ENCODE measurements at places on chromosomes 11 and 22. TPM values are rescaled to one million over a fixed set of nuclear protein-coding genes. Genes with fewer than 3 reads are reported as not detected.
A peak's percentile ranks its signal among the peaks of the same experiment; 100 is the strongest.

GRCh38 chr22:35761037-35761436 is 43.4 kb downstream of the APOL5 start:
- DNase-seq = peak; percentile 35

GRCh38 chr11:28542561-28542960 is 434.4 kb downstream of the METTL15 start:
- DNase-seq = no peak

- no peak for DNase-seq
Measured at GRCh38 chr11:83438438-83438837, 152.3 kb upstream of the CCDC90B start.

Gene CD3G
- not detected for total RNA-seq

DNA sequence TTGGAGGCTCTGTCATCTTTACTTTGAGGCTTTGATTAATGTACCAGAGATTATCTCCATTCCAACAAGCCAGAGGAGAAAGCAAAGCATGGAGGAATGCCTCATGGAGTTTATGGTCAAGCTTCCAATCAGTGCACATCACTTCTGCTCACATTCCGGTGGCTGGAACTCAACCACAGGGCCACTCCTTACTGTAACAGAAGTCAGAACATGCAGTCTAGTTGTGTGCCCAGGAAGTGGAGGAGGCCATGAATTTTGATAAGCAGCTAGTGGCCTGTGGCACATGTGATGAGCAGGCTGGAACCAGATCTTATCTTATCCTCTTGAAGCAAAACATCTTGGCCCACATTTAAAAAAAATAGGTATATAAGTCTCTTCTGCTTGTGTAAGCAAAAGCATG is 258.9 kb upstream of the ARHGAP20 start:
- peak; percentile 62 for DNase-seq

Measured in fibroblast of the aortic adventitia (primary cell).